Activated CD4-positive, alpha-beta T cell treated with anti-CD3 and anti-CD28 coated beads for 36 hours (primary cell): ENCODE measurements at places on chromosomes 7 and 10. TPM values are rescaled to one million over a fixed set of nuclear protein-coding genes. Genes with fewer than 3 reads are reported as not detected.

- no peak for DNase-seq
Measured at GRCh38 chr10:99785646-99786045, 3.2 kb downstream of the ABCC2 start.

ASB10 gene
- total RNA-seq, result not detected

- no peak for DNase-seq
Measured at GRCh38 chr10:103105462-103105861, 87.6 kb downstream of the NT5C2 start.

DNA sequence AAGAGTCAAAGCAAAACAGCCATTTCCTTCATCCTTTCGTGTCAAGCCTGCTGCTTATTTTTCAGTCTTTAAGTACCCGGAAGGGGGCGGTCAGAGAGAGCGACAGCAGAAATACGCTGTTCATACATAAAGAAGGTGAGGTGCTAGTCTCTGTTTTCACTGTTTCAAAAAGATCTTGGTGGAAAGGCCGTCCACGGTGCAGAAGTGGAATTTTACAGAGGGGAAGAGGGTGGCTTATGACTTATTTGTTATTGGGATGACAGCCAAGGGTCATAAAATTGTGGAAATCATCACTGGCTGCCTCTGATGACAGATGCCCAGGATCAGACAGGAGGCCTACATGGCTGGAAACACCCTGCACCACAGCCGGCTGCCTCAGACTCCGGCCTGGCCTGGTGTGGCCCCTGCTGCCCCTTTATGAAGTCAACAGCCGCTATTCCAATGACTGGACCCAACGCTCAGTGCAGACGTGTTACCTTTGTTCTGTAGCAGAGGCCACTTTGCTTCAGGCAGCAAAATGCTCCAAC, 57.0 kb downstream of the HIPK2 start:
- peak; percentile 42 for DNase-seq

TMEM72 gene
- total RNA-seq, result not detected

LRRN3 gene
- 6.7 TPM for total RNA-seq

DNA sequence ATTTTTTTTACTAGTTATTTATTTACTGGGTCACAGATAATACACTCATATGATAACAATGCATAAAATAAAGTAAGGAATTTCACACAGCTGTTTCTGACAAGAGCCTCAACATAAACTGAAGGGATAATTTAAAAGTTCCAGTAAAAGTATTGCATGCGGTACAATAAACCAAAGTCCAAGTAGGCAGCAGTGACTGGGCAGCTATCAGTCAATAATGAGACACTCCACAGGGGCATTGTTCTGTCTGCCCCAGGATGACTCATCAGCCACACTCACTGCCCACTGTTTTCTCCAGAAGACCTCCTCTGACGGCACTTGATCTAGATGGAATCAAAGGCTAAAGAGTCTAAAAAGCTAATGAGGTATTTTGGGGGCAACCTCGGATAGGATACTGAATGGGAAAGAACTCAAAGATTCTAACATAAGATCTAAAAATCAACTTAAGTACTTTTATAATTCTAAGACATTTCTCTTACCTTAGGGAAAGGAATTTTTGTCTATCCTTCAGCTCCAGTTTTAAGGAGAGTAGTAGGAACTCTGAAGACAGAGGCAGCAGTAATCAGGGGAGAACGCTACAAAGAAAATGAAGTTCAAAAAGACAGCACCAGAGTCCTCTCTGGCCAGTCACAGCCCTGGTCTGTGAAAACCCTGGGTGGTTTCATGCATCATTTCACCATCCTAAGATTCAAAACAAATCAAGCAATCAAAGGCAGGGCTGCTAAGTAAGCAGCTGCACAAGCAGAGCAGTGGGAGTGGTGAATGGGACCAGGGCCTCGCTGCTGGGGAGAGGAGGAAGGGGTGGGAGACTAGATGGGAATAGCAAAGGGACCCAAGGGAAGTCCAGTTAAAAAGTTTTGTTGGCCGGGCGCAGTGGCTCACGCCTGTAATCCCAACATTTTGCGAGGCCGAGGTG, 175.1 kb downstream of the AVL9 start:
- no peak for DNase-seq

- DNase-seq, result peak; percentile 65
Measured at GRCh38 chr7:35253710-35254495, at the start of gene TBX20. TSS of gene TBX20 (minus strand) at chr7:35254100. CDS start at chr7:35253620, 480 bp downstream.

CC2D2B gene
- total RNA-seq, result not detected

GRCh38 chr10:113504423-113504822, 48.4 kb upstream of the HABP2 start:
- DNase-seq, result no peak

- no peak for DNase-seq
Measured at GRCh38 chr7:88111140-88111743, 108.6 kb downstream of the SRI start.

DNA sequence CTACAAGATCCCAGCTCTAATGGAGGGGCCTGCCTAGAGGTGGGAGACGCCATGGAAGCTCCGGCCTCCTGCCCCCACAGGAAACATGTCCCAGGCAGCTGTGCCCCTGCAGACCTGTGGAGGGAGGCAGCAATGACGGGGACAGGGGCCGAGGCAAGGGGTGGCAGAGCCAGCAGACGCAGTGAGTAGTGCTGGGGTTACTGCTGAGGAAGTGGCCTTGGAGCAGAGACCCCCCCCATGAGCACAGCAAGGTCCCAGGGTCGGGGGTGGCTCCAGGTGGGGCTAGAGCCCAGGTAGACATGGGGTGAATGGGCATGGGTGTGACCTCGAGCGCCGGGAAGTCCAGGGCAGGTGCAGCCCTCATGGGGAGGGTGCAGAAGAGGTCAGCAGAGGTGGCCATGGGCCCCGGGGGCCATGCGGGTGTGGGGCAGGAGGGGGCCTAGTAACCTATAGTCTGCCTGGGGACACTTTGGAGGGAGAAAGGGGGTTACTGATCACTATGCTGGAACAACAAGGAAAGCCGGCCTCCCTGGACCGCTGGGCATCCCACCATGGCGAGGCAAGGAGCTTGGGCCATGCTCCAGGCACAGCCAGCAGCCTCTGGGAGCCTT, 45.5 kb downstream of the JAKMIP3 start:
- DNase-seq, result no peak

DNA sequence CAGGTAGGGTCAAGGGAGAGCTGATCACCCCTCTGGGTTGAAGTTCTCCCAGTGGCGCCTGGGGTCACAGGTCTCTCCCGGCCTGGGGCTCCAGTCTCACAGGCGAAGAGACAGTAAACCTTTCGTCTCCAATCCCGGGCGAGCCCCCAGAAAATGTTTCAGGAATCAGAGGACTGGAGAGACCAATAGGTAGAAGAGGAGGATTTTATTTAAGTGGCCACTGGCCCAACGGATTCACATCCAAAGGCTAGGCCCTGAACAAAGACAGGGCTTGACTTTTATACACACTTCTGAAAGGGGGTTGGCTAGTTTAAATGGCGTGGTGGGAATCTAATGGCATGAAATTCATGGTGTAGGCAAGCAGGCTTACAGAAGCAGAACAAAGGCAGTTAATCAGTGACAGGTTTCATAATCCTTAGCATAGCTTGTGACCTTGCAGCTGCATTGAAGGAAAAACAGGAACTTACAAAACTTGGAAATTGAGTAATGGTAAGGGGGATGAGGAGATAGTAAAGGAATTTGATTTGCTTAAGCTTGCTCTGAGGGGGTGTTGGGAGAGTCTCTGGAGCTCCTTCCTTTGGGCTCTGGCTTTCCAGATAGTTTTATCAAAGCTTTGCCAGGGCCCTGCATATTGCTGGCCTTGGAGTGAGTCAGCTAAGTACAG, 105.5 kb downstream of the TRIM24 start:
- DNase-seq, result no peak

- no peak for DNase-seq
Measured at GRCh38 chr7:16846601-16847165, 35.1 kb downstream of the AGR3 start.

GRCh38 chr10:18860631-18861240, 187.9 kb upstream of the MALRD1 start:
- DNase-seq, result no peak

MOGAT3 gene
- not detected for total RNA-seq
